Right renal cortex interstitium (tissue), 3 donors: ENCODE measurements at places on chromosomes 4 and X. TPM values are rescaled to one million over a fixed set of nuclear protein-coding genes. Genes with fewer than 3 reads are reported as not detected.

EFHC2 gene
- 9.5 TPM for polyA plus RNA-seq

GRCh38 chr4:36737691-36738090 is 456.3 kb downstream of the DTHD1 start:
- no peak for DNase-seq

- no peak for DNase-seq
Observed at GRCh38 chr4:123306769-123307168, 89.8 kb upstream of the SPRY1 start.

- DNase-seq, result no peak
Observed at GRCh38 chr4:4860600-4861389, 1.3 kb downstream of the MSX1 start.

DNA sequence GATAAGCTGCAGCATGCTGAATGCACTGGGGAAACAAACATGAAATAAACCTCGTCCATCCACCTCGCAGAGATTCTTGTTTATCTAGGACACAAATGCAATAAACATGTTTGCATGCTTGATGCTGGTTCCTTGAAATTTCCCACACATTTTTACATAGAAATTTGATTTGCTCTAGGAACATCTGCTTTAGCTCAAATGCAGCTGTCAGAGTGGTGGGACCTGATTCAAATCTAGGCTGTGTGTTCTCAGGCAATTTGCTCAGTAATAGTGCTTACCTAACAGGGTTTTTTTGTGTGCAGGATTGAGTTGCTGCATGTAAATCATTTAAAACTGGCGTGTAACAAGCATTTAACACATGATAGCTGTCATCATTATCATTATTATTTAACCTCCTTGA is 293.1 kb downstream of the QDPR start:
- no peak for DNase-seq

SSX4 gene
- polyA plus RNA-seq, result not detected

TRIM2 gene
- 76.5 TPM for polyA plus RNA-seq

- DNase-seq, result no peak
Observed at GRCh38 chr4:153347117-153347516, 2.6 kb downstream of the MND1 start.
